ENCODE measurements at places on chromosomes 16 and 17. TPM values are rescaled to one million over a fixed set of nuclear protein-coding genes. Genes with fewer than 3 reads are reported as not detected.
A peak's percentile ranks its signal among the peaks of the same experiment; 100 is the strongest.

DNA sequence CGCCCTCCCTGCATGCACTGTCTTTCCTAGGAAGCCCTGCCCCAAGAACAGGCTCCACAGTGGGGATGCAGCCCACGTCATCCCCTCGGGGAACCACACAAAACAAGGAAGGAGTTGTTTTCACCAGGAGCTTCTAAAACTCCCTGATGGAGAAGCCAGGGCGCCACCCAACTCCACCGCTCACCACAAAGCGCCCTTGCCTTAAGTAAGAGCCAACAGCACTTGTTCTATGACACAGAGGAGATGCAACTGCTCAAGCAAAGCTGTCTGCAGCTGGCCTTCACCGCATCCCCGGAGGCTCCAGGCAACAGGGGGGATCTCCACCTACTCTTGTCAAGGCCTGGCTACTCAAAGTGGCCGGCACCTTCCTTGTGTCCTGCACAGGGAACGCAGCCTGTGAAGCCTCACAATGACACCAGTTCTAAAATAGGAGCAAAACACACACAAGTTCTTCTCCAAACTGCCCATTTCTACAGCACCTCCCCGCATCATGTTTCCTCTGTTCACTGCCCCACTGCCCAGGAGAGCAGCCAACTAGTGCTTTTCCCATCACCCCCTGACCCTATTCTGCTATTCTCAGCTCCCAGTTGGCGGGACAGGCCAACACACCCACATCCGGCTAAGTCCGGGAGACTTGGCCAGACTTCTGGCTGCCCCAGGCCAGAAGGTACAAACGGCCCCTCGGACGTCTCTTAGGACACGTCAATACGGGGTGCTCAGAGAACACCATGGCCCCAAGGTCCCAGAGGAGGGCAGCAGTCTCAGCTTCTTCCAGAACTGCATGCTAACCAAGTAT is 24.2 kb downstream of the MPG start:
- DNase-seq, result no peak

The ERBB2 gene
- 57.1 TPM for total RNA-seq

- no peak for DNase-seq
Measured at GRCh38 chr16:78996790-78997189, 603.7 kb downstream of the MAF start.

DNA sequence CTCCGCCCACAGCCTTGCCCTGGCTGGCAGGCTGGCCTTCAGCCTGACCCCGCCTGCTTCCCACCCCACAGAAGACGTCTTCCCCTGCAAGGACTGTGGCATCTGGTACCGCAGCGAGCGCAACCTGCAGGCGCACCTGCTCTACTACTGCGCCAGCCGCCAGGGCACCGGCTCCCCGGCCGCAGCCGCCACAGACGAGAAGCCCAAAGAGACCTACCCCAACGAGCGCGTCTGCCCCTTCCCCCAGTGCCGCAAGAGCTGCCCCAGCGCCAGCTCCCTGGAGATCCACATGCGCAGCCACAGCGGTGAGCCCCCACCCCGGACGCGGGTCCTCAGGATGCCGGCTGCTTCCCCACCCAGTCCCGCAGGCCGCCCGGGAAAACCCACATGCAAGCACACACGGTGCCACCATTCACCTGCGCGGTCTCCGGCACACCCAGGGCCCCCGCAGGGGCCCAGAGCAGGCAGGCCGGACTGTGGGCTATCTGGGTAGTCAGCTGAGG is 38.2 kb upstream of the ZC3H18 start:
- no peak for DNase-seq

DNA sequence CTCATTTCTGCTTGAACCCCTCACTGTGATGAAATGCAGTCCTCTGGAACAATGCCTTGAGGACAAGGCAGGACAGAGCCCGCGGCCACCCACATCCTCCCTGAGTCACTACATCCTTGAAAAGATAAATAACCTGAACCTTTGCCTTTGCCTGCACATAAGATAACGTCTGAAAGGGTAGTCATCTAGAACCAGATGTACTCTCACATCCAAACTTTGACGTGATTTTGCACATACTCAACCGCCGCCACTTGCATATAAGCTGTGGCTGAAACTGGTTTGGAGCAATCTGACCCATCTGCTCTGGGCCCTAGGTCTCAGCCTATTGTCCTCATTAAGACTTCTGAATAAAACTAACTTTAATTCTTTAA is 252.1 kb downstream of the PHKB start:
- DNase-seq, result peak; percentile 83

The DHRS7C gene
- not detected for total RNA-seq

DNA sequence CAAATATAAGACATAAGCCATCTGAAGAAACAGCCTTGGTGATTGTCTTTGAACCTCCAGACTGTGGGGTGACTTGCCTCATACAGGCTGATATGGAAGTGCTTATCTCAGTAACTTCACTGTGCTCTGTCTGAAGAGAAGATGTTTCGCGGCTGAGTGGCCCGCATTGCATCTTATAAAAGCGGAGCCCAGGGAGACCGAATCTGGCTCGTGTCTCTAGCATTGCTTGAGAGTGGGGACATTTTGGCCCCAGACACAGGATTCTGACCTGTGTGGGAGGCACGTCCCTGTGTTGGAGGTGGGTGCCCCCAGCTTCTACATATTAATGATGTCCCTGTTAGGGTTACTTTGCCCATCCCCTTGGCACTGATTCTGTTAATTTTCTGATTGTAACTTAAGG is 66.4 kb downstream of the METRNL start:
- DNase-seq, result no peak

Measured in PC-3 (cell line).